ENCODE measurements at places on chromosomes 16 and 17.

DNA sequence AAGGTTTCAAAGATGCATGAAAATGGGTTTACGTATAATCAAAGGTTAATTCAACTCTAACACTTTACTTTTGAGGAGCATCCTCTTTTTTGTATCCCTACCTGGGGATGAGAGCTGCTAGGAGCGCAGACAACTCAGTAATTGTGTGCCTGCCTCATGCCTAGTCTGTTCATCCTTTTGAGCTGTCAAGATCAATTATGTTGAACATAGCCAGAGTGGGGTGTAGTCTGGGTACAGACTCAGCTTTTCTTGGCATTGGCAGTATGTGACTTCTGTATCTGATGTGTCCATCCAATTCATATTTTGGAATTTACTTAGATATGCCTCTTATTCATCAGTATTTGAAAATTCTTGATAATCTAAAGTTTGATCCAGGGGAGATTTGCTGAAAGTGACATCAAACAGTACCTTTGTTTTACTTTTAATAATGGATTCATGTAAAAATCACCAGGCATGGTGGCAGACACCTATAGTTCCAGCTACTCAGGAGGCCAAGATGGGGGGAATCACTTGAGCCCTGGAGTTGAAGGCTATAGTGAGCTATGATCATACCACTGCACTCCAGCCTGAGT is 24.1 kb downstream of the PRKCA start:
- no peak for DNase-seq

DNA sequence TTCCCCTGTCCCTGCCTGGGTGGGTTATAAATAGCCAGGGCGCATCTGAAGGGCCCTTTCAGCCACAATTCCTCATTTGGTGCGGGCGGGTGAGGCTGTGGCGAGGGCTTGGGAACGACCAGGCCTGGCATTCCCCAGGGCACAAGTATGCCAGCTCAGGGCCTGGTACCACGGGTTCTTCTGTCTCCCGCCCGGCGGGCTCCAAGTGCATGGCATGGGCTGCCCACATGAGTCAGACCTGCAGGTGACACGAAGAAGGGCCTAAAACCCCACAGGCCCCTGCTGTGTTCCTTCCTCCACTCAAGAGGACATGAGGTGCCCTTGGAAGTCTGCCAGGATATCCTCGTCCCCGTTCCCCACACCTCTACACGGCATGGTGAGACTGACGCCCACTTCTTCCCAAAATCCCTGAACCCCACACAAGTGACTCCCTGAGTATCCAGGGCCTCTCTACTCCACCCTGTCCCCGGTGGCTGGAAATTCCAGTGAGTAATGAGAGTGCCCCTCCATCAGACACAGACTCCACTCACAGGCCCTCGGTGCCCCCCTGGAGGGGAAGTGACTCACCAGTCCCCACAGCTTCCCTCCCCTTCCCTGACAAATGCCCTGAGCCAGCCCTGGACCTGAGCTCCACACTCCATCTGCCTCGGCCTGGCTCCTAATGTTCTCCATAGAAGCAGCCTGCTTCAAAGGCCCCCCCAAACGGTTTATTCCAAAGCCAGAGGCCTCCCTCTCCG is 68.8 kb downstream of the ABR start:
- peak; percentile 93 for DNase-seq

DNA sequence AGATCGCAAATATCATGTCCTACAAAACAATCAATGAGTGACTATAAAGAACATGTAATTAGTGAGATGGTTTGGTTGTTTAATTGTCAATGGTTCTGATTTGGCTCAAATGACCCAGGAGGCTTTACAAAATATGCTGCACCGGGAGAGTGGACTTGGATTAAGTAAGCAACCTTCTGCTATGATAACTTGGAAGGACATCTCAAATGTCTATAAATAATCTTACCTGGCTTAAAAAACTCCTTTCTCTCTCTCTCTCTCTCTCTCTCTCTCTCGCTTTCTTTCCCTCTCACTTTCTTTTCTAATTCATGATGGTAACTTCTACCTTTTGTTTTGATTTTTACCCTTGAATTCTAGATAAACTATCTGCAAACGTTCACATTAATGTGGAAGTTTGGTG is 14.2 kb downstream of the KCNJ2 start:
- DNase-seq = no peak

GRCh38 chr16:72905581-72905980 is 142.3 kb downstream of the ZFHX3 start:
- peak; percentile 72 for DNase-seq

GRCh38 chr16:21161211-21161610 is 2.7 kb downstream of the LDAF1 start:
- peak; percentile 23 for DNase-seq

DNA sequence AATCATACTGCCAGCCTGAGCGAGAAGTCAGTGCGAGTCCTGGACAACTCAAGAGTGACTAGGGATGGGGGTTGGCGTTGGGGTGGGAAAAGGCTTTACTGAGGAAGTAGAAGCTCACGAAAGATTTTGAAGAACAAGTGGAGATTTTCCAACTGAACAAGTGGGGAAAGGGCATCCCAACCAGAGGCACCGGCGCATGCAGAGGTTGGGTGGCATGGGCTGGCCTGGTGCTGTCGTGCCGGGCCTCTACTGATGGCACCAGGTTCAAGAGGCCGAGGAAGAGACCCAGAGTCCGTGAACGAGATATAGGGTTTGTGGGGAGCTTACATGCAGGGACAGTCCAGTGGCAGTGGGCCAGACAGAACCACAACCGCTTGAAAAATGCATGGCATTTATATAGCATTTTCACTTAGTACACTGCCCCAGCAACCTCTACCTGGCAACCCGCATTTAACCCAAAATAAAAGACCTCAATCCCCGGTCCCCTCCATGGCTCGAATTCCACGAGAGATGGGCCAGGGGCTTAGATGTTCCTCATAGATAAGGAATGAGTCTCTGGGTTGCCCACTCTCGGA is 7.7 kb upstream of the ITGA3 start:
- peak; percentile 54 for DNase-seq

DNA sequence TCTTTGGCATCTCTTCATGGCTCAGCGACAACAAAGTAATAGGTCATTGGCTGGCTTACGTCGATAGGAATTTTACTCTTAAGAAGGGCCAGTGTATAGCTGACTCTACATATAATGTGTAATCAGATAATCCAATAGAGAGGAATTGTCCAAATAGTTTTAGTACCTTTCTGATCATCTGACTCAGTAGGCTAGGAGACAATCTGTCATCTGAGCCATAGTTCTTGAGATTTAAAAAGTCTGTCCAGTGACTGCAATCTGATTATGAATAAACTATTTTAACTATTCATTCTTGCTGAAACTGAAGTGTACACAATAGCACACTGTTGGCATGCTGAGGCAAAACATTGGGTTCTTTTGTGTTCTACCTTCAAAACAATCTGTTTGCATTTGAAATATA is 21.4 kb upstream of the NOL11 start:
- no peak for DNase-seq

GRCh38 chr16:65842067-65842466 is 524.4 kb upstream of the CDH5 start:
- peak; percentile 20 for DNase-seq

- peak; percentile 36 for DNase-seq
Measured at GRCh38 chr17:42050393-42051012, at the start of gene C17orf113. TSS of gene C17orf113 (minus strand) at chr17:42050601. CDS start at chr17:42043376, 7,225 bp downstream.

DNA sequence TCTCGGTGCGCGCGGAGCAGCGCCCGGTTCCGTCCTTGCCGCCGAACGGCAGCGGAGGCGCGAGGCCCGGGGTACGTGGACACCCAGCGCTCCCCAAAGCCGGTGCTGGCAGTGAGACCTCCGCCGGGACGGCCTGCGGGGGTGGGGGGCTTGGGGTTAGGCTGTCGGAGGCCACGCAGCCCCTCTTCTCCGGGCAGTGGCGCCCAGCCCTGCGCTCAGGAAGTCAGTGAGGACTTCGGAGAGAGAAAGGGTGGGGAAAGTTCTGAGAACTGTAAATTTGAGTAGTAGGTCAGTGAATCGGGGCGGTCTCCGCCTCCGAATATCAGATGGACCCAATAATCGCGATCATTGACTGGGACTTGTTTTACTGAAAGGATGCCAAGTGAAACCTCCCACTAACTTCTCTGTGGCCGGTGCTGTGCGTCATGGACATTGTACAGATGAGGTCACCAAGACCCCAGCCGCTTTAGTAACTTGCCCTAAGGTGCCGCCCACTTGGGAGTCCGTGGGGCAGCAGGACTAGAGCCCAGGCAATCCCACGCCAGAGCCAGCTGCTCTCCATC is 468 bp downstream of the IL4R start:
- DNase-seq = peak; percentile 79

DNA sequence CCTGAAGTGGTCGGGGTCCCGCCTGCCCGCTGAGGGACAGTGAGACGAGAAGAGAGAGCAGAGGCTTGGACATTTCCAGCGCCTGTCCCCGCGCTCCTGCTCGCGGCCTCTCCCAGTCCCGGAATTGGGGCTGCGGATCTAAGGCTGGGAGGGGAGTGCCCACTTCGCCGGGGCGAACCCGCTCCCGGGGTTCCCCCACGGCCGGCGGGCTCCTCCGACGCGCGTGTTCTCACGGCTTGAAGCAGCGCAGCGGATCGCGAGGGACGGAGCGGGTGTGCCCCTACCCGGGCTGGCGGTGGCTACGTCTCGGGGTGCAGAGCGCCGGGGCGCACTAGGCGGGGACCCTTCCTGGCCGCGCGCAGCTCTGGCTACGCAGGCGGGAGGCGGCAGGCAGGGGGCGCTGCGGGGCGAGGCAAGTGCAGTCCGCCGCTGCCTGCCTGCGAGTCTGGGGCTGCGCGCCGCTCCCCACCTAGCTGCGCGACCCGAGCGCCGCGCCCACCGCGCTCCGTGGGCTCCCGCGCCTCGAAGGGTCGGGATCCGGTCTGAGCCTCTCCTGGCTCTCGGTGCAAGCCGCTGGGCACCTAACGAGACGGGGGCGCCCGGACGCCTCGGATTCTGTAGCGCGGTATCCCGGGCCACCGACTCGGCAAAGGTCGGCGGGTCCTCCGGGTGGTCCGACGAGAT is 1.2 kb downstream of the NGFR start:
- peak; percentile 33 for DNase-seq

DNA sequence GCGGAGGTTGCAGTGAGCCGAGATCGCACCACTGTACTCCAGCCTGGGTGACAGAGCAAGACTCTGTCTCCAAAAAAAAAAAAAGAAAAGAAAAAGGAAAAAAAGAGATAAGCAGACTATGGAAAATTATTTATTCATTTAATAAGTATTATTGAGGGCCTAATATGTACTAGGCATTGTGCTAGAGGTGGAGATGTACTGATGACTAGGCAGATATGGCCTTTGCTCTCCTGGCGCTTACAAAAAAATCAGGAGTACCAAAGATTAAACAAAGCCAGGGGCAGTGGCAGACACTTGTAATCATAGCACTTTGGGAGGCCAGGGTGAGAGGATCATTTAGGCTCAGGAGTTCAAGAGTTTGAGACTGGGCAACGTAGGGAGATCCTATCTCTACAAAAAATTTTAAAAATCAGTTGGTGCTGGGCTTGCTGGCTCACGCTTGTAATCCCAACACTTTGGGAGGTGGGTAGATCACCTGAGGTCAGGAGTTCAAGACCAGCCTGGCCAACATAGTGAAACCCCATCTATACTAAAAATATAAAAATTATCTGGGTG is 10.4 kb upstream of the TNRC6A start:
- DNase-seq = no peak

GRCh38 chr17:62126292-62126691 is 61.2 kb upstream of the MED13 start:
- no peak for DNase-seq

- no peak for DNase-seq
Measured at GRCh38 chr16:49742428-49743202, 113.3 kb downstream of the ZNF423 start.

GRCh38 chr17:74918906-74919305 is 4.1 kb downstream of the USH1G start:
- no peak for DNase-seq

GRCh38 chr17:44222112-44222869 is 2.8 kb upstream of the UBTF start:
- peak; percentile 79 for DNase-seq

GRCh38 chr17:77727037-77727615 is 231.4 kb upstream of the TNRC6C start:
- DNase-seq = no peak

- DNase-seq = no peak
Measured at GRCh38 chr16:77574867-77575624, 140.2 kb upstream of the ADAMTS18 start.

DNA sequence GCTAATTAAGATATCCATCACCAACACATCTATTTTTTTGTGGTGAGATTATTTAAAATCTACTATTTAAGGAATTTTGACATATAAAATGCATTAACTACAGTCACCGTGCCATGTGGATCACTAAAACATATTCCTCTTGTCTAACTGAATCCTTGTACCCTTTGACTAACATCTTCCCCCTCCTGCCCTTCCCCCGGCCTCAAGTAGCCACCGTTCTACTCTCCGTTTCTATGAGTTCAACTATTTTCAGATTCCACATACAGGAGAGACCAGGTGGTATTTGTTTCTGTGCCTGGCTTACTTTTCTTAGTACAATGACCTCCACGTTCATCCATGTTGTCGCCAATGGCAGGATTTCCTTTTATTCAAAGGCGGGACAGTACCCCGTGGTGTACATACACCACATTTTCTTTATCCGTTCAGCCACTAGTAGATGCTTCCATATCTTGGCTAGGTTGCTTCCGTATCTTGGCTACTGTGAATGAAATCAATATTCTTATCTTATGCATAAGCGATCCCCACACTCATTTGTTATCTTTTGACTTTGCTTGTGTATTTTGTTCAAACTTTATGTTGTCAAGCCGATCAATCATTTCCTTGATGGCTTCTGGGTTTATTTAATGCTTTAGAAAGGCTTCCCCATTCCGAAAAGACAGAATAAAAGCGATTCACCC is 134.7 kb downstream of the KCNJ12 start:
- DNase-seq = no peak

GRCh38 chr17:2070241-2071023 is 15.5 kb downstream of the HIC1 start:
- DNase-seq = no peak

- no peak for DNase-seq
Measured at GRCh38 chr17:55437159-55437605, 15.5 kb upstream of the MMD start.

- peak; percentile 82 for DNase-seq
Measured at GRCh38 chr17:66348584-66349165, 46.3 kb downstream of the PRKCA start.

DNA sequence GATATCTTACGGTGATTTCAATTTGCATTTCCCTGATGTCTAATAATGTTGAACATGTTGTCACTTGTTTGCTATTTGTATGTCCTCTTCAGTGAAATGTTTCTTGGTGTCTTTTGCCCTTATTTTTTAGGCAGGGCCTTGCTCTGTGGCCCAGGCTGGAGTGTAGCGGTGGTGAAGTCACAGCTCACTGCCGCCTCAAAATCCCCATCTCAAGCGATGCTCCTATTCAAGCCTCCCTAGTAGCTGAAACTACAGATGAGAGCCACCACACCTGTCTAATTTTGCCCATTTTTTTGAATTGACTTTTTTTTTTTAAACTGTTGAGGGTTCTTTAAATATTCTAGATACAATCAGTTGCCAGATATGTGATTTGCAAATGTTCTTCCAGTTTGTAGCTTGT is 8.3 kb downstream of the UBE2G1 start:
- no peak for DNase-seq

- DNase-seq = no peak
Measured at GRCh38 chr16:15757630-15758251, 99.1 kb downstream of the MYH11 start.

GRCh38 chr16:4081521-4082021 is 34.7 kb downstream of the ADCY9 start:
- peak; percentile 43 for DNase-seq

All from fibroblast of skin of right biceps (primary cell).